Suppressor macrophage treated with lipopolysaccharide for 4 hours (primary cell): ENCODE measurements at places on chromosomes 5 and 9.

DNA sequence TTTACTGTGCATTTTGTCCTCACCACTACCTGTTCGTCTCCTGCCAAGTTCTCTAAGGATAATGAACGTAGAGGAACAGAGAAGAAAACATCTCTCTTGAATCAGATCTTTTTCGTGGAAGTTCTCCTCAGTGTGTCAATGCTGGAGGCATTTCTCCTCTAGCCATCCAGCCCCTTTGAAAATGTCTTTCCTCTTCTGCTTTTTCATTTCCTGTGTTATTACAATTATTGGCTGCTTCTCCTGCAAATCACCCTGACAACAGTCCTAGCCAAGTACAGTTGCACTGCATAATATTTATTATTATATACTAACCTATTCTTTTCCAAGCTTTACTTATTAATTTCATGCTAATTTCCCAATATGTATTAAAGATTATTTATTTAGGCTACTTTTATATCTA lies 61.8 kb upstream of the TRPM3 start:
- DNase-seq: no peak

DNA sequence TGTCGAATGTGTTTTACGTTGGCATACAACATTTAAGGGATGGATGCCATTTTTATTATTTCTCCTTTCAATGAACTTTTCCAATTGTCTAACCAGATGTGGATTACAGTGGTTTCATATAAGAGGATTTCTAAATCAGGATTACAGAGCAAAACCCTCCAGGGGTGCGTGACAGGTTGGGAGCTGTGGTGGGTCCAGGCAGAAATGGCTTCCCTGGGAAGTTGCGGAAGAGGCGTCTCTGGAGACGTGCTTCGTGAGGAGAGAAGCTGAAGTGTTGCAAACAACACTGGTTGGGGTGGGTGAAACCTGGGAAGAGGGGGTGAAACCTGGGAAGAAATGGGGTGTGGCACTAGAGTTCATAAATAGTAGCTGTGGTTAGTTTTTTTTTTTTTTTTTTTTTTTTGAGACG lies 4.5 kb upstream of the RPL26L1 start:
- DNase-seq: no peak

GRCh38 chr5:132221781-132222648 lies 5.6 kb downstream of the P4HA2 start:
- no peak for DNase-seq

DNA sequence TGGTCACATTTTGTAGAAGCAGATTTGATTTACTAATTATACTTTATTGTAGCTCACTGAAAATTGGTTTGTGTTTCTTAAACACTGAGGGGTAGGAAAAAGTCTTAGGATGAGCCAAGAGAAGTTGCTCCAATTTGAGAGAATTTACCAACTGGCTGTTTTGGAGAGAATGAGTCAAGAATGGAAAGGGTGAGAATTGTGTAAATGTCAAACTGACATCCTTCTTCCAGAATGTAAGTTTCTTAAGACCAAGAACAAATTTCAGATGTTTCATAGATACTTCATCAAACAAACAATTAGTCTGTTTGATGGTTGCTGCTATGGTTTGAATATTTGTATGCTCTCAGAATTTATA lies 106.2 kb upstream of the TXNDC8 start:
- peak; percentile 9 for DNase-seq

- DNase-seq: peak; percentile 57
Measured at GRCh38 chr5:157130925-157131324, 11.7 kb downstream of the MED7 start.

DNA sequence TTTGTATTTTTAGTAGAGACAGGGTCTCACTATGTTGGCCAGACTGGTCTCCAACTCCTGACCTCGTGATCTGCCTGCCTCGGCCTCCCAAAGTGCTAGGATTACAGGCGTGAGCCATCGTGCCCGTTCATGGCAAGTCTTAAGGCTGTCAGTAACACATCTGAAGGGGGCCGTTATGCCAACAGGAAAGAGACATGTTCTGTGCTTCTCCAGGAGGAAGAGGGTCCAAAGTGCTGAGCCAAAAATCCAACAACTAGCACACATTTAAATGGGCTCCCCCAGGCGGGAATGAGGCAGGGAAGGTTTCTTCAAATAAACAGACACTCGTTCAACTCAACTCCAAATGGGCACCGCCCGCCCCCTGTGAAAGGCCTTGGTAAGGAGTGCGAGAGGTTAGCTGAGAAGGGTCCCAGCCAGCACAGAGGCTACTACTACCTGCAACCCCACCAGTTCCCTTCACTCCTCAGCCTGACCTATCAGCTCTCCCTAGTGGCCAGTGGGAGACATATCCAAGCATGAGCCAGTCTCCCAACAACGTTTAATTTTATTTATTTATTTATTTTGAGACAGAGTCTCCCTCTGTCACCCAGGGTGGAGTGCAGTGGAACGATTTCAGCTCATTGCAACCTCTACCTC lies 84.1 kb upstream of the DMRT1 start:
- DNase-seq: no peak

- peak; percentile 52 for DNase-seq
Measured at GRCh38 chr5:159405611-159406031, 75.3 kb upstream of the IL12B start.
